ENCODE measurements at places on chromosomes 1 and 21. TPM values are rescaled to one million over a fixed set of nuclear protein-coding genes. Genes with fewer than 3 reads are reported as not detected.

CGN gene
- polyA plus RNA-seq, result 24.0 TPM

DNA sequence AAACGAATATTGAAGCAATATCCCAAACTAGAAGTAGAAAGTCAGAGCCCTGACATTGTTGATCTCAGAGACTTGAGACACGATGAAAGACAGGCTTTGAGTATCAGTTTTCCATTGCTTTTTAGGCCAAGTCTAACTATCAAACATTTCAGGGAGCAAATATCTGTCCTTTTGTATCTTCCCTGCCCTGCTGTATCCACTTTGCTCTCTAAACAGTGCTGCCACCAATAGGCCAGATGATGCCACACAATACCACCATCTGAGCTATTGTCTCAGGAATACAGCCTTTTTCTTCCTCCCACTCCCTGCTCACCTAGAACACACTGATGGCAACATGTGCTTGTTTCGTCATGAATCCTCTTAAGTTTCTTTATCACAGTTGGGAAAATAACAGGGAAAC lies 62.6 kb upstream of the SPAG17 start:
- DNase-seq, result no peak

DNA sequence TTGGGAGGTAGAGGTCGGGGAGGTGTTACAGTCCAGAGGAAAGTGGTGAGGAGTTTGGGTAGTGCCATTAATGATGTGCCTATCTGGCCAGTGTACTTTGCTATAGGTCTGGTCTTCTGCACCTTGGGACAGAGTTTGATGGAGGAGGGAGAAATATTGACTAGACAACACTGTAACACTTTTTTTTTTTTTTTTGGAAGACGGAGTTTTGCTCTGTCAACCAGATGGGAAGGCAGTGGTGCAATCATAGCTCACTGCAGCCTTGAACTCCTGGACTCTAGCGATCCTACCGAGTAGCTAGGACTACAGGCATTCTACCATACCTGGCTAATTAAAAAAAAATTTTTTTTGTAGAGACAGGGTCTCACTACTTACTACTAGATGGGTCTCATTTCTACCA lies 1.9 kb downstream of the SCP2 start:
- no peak for DNase-seq

OR2L3 gene
- not detected for polyA plus RNA-seq

GRCh38 chr1:95332754-95333153 lies 98.7 kb downstream of the RWDD3 start:
- no peak for DNase-seq

DNA sequence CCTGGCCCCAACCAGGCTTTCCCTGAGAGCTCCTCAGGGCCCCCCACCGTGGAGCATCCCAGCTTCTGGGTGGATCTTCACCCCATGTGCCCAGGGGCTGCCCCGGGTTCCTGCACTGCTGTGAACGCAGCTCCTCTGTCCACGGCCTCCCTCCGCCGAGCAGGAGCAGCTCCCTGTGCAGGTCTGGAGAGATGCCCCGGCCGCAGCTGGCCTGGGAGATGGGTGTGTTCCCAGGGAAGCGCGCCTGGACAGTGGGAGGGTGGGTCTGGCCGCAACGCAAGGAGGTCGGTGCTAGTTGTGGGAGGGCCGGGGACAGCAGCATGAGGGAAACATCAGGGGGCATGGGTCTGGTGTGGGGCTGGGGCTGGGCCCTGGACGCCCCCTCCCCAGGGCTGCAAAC lies 71.3 kb downstream of the MORN1 start:
- no peak for DNase-seq

DNA sequence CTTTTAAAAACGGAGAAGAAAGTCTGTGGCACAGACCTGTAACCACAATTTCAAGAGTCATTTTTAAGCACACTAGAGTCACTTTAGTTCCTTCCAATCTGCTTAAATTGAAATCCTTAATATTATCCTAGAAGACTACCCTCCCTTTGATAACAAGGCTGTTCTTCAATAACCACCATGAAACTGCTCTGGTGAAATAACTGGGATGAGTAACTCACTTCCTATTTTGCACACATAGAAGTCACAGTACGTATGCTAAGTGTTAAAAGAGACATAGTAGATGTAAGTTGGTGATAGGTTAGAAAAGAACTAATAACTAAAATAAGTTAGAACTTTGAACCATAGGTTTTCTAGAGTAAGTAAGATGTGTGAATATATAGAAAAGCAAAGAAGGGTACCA lies 107.8 kb downstream of the NME7 start:
- DNase-seq, result no peak

- DNase-seq, result no peak
Measured at GRCh38 chr1:204128464-204128963, 23.3 kb downstream of the ETNK2 start.

- DNase-seq, result no peak
Measured at GRCh38 chr1:174836543-174836942, 163.2 kb upstream of the CACYBP start.

DNA sequence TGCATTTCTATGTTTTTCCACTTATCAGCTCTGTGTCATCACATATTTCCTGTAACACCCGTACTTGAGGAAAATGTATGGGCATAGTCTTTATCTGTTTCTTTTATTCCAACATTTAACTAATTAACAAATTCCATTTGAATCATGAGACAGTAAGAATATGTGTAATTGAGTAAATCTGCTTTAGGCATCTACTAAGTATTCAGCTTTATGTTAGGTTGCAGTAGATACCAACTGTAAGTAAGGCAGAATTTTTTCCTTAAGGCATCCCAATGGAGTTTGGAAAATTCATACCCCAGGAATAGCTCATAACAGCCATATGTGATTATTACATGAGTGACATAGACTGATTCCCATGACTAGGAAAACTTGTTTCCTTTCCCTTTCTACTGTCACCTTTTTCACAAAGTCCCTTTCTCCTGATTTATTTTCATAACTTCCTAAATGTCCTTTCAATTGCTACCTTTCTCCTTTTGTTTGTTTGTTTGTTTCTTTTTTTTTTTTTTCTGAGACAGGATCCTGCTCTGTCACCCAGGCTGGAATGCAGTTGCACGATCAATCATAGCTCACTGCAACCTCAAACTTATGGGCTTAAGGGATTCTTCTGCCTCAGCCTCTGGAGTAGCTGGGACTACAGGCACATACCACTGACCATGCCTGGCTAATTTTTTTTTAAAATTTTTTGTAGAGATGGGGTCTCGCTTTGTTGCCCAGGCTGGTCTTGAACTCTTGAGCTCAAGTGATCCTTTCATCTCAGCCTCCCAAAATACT lies 59.8 kb upstream of the CACYBP start:
- DNase-seq, result no peak

DNA sequence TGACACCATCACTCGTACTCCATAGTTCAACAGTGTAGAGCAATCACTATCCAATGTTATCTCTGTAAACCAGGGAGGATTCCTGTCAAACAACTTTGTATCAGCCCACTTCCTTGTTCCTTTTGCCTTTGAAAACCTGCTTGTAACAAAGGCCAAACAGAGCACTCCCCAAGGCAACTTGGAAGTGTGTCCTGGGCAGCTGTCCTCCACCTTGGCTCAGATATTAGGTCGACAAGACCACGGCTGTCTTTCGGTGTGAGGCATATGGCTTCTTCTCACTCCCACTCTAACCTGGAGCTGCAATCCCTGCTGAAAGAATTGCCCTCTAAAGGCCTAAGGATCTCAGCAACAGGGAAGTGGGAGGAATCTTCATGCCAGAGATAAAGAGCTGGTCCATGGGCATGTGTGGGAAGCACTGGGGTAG lies 66.7 kb downstream of the ITPKB start:
- no peak for DNase-seq

DNA sequence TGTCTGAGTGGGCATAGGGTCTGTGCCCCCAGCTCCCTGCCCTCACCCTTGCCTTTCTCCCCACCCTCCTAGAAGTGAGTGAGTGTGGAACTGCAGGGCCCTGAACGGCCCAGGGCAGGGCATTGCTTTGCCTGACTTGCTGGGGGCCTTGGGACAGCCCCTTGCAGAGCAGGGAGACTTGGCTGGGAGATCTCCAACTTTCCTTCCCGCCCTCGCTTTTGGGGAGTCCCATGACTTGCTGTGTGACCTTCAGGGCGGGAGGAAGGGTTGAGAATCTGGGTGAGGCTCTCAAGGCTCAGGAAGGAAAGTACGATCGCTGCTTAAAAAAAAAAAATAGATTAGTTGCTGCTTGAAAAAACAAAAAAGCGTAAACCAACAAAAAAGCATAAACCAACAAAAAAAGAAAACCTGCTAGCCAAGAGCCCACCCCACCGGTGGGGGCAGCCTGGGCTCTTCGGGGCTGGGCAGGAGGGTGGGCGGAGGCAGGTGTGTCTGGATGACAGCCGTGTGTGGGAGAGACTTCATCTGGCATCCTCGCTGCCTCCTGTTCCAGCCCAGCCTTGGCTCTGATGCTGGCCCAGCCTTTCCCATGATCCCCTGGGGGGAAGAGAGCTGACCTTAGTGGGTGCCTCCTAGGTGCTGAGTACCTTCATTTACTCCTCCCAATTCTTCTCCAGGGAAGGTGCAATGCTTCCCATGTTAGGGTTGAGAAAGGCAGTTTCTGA lies 6.5 kb downstream of the NBL1 start:
- no peak for DNase-seq

- DNase-seq, result no peak
Measured at GRCh38 chr21:43911015-43911934, 46.3 kb downstream of the AGPAT3 start.

GRCh38 chr1:6861075-6861724 lies 75.9 kb downstream of the CAMTA1 start:
- DNase-seq, result no peak

GJC2 gene
- 0.73 TPM for polyA plus RNA-seq

- peak; percentile 71 for DNase-seq
Measured at GRCh38 chr21:36035381-36035791, 24.9 kb downstream of the SETD4 start.

GRCh38 chr1:227768125-227768439 lies 32.8 kb downstream of the SNAP47 start:
- DNase-seq, result no peak

GRCh38 chr1:52633291-52633754 lies 355 bp downstream of the SHISAL2A start:
- peak; percentile 52 for DNase-seq

CFAP74 gene
- not detected for polyA plus RNA-seq

GRCh38 chr1:3196577-3197245 lies 127.7 kb downstream of the PRDM16 start:
- no peak for DNase-seq

NBPF8 gene
- 2.4 TPM for polyA plus RNA-seq

DNA sequence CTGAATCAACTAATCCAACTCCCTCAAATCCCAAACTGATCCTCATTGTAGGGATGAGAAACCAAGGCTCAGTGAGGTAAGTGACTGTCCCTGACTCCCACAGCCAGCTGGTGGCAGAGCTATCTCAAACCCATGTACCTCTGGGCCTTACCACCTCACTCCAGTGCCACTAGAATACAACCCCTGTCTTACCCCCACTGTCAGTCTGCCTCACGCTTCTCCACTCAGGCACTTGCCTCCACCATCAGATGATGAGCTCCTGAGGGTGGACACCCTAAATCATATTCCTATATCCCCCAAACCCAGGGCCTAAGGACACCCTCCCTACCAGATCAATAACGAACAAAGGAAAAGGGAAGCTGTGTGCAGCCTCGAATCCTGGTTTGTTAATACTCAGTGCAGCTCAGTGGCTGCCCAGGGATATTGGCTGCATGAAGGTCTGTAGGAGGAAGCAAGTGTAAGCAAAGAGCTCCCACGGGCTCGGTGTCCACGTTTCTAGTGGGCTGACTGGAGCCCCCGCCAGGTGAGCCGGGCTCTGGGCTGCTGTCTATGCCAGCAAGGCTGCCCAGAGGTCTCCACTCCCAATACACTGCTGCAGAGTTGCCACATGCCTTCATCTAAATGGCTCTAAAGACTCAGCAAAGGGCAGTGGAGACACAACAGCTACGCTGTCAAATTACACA lies 533.4 kb downstream of the MATN1 start:
- no peak for DNase-seq

GRCh38 chr1:50348449-50349241 lies 74.6 kb downstream of the DMRTA2 start:
- DNase-seq, result peak; percentile 90

DNA sequence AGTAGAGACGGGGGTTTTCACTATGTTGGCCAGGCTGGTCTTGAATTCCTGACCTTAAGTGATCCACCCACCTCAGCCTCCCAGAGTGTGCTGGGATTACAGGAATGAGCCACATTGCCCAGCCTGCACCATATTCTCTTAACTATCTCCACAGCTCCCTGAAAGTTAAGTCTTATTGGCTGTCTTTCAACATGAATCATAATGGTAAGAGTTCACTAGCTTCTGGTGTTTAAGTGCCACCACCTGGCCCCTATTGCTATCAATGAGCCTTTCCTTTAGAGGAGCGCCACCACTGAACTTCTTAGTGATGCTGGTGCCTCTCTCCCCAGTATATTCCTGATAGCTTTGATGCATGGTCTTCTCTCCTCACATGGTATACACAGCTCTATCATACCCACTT lies 15.7 kb downstream of the ZFYVE9 start:
- DNase-seq, result no peak

- DNase-seq, result no peak
Measured at GRCh38 chr1:6419397-6419803, 319 bp downstream of the HES2 start.

- DNase-seq, result no peak
Measured at GRCh38 chr1:53075206-53075605, 13.2 kb downstream of the PODN start.

DNA sequence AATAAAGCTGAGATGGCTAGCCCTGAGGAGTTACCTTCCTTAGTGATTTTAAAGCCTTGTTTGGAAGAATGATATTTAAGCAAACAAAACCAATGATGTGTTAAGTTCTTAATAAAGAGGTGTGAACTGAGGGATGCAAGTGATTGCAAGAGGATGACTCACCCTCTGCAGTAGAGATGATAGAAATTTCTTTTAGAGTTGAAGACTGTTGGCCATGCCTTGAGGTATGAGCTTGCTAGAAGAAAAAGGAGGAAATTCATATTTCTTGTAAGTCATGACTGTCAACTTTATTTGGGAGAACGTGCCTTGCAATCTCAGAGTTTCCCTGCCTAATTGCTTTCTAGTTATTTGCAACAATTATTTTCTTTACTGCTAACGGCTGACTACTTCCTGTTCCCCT lies 94.7 kb downstream of the PLA2G4A start:
- DNase-seq, result no peak

GRCh38 chr1:115084902-115085511 lies 4.3 kb downstream of the TSPAN2 start:
- peak; percentile 24 for DNase-seq

C8A gene
- not detected for polyA plus RNA-seq

CENPF gene
- 0.39 TPM for polyA plus RNA-seq

Measured in kidney (tissue), 22 donors.